ENCODE measurements at places on chromosomes 2 and 18.

- DNase-seq: no peak
These were observed 33.5 kb downstream of the SOWAHC start for GRCh38 chr2:109647636-109648035.

DNA sequence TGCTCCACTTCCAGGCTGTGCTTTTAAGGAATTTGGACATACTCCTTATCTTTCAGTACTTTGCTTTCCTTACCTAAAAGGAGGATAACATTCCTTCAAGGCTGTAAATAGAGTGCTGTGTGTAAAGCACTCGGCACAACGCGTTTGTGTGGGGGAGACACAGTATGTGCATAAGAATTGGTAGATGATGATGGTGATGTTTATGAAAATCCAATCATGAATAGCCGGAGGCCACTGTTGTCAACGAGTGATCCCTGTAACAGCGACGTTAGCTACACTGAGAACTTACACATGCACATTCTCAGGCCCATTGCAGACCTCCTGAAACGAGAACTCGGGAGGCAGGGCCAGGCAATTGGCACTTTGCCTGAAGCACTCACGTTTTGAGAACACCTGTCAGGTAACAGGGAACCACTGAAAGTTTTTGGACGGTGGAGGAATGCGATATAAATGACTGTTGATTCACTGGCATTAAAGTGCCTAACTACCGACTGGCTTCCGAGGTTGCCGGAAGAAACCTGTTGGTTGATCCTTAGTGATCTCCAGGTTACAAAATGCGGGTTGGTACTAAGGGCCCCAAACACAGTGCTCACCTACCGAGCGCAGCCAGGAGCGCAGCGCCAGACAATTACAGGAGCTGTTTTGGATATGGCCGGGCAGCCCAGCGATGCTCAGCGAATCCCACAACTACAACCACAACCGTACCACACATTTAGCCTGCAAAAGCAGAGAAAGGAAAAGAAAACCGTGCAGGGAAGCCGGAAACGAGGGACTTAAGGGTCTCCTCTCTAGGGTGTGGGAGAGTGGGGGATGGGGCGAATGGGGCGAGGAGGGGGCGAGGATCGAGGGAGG lies 1.0 kb upstream of the MAP4K4 start:
- DNase-seq: no peak

DNA sequence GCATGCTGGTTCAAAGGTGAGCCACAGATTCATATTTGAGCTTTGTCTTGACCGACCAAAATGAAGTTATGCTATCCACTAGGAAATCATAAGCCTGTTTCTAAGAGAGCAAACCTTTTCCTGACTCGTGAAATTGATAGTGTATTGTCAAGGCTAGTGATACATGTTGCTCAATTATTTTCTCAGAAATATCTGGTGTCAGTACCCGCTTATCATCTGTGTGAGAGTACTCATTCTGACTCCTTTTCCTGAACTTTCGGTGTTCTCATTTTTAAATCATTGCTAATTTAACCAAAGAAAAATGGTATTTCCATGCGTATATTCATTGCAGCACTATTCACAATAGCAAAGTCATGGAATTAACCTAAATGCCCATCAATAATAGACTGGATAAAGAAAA lies 56.2 kb downstream of the SGPP2 start:
- no peak for DNase-seq

DNA sequence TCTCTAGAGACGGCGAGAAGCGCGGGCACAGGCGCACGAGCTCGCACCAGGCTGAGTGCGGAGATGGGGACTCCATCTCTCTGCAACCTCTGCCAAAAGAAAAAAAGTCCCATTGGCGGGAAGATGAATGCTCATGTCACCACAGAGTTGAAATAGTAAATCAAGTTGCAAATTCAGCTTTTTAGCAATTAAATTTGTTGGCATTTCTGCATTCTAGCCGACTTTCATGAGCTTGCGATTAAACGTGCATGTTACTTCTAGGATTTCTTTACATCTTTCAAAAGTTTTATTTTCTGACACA lies 588 bp downstream of the CHAC2 start:
- no peak for DNase-seq

DNA sequence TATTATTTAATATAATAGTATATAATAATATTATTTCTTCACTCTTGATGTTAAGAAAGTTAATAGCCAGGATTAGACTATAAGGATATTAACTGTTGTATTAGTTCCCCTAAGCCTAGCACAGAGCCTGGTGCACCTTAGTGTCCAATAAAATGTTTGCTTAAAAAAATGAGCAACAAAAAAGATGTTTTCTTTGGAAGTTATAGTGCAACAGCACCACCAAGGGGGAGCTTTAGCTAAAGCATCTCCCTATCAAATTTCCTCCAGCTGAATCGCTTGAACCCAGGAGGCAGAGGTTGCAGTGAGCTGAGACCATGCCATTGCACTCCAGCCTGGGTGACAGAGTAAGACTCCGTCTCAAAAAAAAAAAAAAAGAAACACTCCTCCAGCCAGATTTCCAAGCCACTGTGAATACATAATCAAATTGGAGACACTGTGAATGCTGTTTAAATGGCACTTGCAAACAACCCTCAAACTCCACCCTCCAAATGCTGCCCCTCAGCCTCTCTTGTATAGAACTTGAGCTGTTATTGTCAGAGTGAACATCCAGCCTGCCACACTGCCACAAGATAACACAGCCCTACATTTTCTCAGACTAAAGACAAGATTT lies 221.9 kb downstream of the DYM start:
- DNase-seq: no peak

DNA sequence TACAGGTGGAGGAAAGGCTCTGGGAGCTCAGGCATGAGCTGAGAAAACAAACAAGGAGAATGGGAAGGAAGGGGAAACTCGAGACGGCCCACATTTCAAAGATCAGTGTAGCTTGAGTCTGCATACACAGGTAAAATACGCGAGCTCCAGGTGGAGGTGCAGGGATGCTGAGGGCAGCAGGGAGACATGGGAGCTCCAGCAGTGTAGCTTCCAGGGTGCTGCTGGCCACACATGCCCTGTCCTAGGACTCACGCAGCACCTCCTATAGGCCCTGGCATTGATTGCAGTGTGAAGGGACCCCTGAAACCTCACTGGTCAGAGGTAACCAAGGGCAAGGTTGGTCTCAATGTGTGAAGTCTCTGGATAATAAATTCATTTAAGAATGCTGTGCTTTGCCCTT lies 362.8 kb upstream of the HS6ST1 start:
- DNase-seq: no peak

DNA sequence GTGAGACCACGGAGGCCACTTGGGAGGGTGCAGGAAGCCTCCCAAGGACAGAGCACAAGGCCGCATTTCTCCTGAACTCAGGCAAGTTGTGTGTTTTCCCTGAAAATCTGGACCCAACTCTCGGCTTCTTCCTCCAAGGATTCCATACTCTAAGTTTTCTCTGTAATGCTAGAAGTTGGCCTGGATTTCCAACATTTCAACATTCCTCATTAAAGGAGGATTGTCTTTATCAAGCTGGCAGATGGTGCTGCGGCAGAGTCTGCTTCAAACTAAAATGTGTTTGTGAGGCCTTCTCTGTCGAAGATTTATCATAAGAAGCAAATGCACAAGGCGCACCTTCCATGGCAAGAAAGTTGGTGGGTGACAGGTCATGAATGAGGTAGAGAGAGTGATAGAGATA lies 94.4 kb upstream of the SATB2 start:
- DNase-seq: no peak

GRCh38 chr2:10887476-10887875 lies 24.3 kb upstream of the KCNF1 start:
- DNase-seq: no peak

DNA sequence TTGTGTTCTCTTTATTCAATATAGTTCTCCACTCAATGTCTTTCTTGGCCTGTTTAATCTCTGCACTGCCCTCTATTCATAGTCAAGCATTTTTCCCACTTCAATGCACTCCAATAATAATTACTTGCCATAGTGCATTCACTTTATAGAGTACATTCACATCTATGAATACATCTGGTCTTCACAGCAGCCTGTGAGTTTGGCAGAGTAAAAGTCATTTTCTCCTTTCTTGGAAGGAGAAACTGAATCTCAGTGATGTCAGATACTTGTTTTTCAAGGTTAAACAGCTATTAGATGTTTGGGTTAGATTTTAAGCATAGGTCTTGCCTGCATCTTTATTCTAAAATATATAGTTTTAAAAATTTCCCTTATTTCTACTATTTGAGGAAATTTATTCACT lies 373.2 kb downstream of the TRIB2 start:
- DNase-seq: no peak

- no peak for DNase-seq
These were observed 333.0 kb downstream of the TNS1 start for GRCh38 chr2:217669831-217670230.

DNA sequence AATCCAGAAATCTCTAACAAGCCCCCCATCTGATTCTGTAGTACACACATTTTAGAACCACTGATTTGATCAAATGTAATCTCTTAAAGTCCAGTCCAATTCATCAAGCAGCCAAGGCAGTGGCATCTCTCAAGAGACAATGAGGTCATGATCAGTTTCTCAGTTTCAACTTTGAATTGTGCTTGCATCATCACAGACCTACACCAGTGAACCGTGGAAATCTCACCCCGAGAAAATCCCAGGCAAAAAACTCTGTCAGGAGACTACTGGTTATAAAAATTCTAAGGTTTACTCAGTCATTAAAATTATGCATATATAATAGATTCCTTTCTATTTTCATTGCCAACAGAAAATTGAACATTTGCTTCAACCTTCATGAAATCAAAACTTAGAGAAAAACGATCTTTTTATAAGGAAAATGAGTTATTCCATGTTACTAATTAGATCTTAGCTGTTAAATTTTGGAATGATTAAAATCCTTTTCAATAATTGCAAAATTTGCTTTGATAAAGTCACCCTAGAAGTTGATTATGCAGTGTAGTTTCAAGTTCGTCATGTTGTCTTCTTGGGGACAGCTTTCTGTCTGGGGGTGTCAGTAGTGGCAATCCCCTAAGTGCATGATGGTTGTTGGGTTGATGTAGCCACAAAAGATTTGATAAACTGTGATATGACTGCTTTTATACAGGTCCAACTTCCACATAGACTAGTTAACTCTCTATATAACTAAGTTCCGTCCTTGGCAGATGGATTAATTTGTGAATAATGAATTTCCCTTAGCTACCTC lies 235.0 kb downstream of the CAMKMT start:
- no peak for DNase-seq

GRCh38 chr2:130918393-130918792 lies 81.7 kb downstream of the ARHGEF4 start:
- no peak for DNase-seq

DNA sequence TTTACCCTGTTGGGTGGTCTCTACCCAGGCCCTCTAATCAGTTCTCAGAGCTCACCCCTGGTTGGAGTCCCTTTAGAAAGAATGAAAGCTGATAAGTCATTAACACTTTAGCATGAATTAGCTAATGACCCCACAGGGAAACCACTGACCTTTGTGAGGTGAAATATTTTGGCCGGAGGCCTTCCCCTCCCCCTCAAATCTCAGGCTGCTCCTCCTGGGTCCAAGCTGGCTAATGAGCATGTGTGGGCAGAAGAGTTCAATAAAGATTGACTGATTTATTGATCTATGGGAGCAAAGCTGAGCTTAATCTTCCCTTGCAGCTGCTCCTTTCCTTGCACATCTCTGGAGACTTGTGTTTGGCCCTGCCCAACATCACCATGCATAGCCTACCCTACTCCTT lies 78.8 kb upstream of the CCDC85A start:
- no peak for DNase-seq

GRCh38 chr2:219071131-219071816 lies 10.6 kb upstream of the IHH start:
- no peak for DNase-seq

GRCh38 chr2:166573391-166573790 lies 79.3 kb upstream of the SCN7A start:
- peak; percentile 4 for DNase-seq

GRCh38 chr2:204019572-204020501 lies 83.3 kb downstream of the ICOS start:
- DNase-seq: no peak

- no peak for DNase-seq
These were observed 89.9 kb downstream of the MAPK4 start for GRCh38 chr18:50649821-50650220.

DNA sequence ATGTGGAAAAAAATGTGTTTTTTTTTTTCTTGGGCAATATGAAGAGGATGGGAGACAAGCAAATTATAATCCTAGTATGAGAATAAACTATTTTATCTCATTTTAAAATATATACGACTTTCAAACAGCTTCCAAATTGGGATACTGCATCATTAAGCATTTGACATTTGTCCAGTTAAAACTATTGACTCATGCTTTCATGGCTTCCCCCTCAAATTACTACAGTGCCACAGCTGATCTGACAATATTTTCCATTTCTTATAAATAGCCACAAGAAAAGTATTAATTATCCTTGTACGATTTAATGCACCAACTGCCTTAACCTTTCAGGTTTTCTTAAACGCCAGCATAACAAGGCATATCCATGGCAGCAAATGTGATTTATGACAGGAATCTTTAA lies 1134.8 kb upstream of the ZEB2 start:
- no peak for DNase-seq

DNA sequence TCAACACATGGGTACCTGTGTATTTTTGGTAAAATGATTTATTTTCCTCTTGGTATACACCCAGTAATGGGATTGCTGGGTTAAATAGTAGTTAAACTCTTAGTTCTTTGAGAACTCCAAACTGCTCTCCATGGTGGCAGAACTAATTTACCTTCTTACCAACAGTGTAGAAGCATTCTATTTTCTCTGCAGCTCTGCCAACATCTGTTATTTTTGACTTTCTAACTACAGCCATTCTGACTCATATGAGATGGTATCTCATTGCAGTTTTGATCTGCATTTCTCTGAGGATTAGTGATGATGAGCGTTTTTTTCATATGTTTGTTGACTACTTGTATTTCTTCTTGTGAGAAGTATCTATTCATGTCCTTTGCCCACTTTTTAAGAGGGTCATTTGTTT lies 180.6 kb downstream of the FSIP2 start:
- DNase-seq: no peak

- DNase-seq: no peak
These were observed 133.3 kb downstream of the DNAH6 start for GRCh38 chr2:84649487-84650142.

- DNase-seq: no peak
These were observed 27.6 kb downstream of the ST3GAL5 start for GRCh38 chr2:85861180-85861579.

DNA sequence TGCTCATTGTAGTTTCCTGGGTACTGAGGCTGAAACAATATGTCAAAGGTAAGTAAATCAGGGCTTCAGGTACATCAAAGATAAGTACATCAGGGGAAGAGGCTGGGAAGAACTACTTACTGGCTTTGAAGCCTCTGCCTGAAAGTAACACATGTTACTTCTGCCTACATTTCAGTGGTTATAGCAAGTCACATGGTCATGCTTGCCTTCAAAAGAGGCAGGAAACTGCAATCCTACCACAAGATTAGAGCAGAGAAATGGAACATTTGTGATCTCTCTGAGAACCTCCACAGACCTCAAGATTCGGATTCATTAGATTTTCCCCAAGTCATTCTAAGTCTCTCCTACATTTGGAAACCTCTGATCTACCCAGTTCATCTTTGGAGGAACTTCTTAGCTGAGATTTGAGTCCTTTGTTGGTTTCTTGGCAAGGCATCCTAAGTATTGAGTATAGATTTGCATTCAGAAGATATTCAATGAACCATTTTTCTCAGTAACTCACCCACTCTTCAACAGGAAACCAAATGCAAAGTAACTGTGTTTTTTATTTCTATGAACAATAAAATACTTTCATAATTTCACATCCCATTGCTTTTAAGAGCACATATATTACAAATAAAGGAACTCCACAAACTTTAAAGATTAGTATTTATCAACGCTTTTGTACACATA lies 48.5 kb upstream of the CCDC195 start:
- DNase-seq: no peak

- DNase-seq: no peak
These were observed 157.9 kb downstream of the DYSF start for GRCh38 chr2:71611247-71611646.

GRCh38 chr18:6405237-6406074 lies 9.3 kb downstream of the L3MBTL4 start:
- no peak for DNase-seq
